SHP77 treated with DMSO at 0.1 percent for 48 hours (cell line): ENCODE measurements at places on chromosomes 7 and 10.

GRCh38 chr7:98406827-98407226, 5.9 kb upstream of the BAIAP2L1 start:
- DNase-seq, result no peak

DNA sequence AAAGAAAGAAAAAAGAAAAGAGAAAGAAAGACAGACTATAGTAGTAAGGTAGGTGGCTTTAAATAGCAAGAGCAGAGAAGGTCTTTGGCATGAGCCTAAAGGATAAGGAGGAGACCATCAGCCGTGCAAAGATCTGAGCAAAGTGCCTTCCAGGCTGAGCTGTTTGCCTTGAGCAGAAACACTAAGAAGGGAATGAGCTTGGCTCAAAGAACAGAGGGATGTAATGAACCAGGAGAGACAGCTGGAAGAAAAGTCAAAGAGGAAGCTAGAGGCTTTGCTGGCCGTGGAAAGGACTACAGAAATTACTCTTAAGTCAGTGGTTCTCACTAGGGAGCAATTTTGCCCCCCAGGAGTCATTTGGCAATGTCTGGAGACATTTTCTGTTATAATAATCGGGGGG, 228.6 kb downstream of the FGFR2 start:
- no peak for DNase-seq

- no peak for DNase-seq
These were observed 64.8 kb downstream of the SGCE start for GRCh38 chr7:94591176-94591575.

DNA sequence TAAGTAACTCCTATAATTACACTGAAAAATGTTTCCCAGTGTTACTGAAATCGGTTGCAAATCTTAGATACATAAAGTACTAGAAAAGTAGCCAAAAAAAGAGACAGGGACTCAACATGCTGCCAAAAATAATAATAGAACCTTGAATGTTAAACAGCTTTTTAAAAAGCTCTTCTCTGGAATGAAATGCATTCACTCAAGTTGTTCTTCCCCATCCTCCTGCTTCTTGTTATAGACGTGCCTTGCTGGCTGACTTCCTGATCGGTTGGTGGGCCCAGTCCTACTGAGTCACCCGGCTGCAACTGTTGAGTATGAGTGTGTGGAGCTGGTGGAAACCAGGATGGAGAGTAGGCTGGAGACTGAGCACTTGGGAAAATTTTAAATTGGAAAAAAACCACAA, 30.6 kb upstream of the RAPGEF5 start:
- no peak for DNase-seq

DNA sequence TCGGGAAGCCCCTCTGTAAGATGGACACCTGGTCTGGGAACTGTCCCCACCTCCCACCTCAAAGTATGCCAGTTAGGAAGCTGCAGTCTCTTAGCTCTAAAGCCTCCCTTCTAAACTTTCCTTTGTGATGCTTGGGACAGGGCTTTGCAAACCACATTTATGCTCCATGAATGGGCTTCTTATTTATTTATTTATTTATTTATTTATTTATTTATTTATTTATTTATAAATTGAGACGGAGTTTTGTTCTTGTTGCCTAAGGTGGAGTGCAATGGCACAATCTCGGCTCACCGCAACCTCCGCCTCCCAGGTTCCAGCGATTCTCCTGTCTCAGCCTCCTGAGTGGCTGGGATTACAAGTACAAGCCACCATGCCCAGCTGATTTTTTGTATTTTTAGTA, 1009.4 kb downstream of the TYW1 start:
- no peak for DNase-seq

DNA sequence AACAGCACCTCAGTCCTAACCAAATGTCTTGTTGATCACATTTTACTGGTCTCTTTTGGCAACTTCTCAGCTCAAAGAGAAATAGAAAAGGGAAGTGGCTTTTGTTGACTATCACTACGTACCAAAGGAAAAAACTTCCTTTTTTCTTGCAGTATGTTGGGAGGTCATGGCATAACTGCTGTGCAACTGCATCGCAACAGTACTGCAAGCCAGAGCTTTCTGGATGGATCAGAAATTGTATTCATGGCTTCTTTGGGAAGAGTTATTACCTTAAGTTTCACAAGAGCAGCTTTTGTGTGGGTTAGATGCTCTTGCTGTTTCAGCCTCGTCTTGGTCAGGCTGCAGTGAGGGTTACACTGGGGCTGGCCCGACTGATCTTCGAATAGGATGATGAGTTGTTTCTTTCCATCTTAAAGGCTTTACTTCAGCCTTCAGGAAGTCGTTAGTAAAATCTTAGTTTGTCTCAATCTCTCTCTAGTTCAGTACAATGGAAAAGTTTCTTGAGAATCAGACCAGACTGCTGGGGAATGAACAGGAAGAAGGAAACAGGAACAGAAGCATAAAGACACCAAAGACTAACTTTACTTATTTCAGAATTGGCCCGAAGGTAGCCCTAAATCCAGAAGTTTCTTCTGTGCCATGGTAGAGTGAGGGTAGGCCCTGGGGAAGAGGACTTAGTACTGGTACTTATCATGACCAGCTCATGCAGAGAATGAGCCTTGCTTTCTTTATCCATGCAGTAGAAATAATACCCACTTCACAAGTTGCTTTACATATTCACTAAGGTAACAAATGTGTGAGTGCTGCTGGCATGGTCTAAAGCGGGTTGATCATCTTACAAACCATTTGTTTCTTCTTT, 153.6 kb downstream of the CELF2 start:
- DNase-seq, result no peak

DNA sequence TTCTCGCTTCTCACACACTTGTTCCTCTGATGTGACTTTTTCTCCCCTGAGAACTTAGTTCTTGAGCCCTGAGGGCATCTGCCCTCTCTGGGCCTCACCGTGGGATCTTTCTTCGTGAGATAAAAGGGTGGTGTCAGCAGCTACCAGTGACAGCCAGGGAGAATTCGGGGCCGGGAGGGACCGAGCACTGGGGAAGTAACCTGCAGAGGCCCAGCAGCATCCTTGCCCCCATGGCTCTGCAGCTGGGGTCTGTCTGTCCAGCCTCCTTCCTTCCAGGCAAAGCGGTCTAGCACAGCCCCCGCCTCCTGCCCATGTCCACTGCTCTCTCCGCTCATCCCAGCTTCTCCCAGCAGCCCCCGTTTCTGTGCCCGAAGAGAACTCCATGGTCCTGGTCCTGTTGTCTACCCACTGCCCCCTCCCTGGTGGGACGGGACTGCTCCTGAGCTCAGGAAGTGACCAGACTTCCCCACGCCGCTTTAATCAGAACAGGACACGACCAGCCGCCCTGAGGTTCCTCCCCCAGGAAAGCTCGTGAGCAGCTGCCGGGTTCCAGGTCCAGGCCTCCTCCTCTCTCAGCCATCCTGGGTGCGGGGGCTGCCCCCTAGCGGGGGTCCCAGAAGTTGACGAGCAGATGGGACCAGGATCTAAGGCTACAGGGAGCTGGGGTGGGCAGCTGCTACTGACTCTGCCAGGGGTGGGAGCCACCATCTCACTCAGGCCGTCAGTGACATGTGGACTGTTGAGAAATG, 187.5 kb downstream of the WDR37 start:
- no peak for DNase-seq

- DNase-seq, result no peak
These were observed 159.7 kb downstream of the CELF2 start for GRCh38 chr10:11177381-11177780.

- peak; percentile 99 for DNase-seq
These were observed 17.3 kb downstream of the VWDE start for GRCh38 chr7:12386313-12386740.
